ENCODE measurements at places on chromosomes 2 and 18. TPM values are rescaled to one million over a fixed set of nuclear protein-coding genes. Genes with fewer than 3 reads are reported as not detected.

CDH7 gene
- not detected for total RNA-seq

GRCh38 chr2:124147552-124147951 is 122.5 kb downstream of the CNTNAP5 start:
- no peak overlapping the region for H3K27ac ChIP-seq
- DNase-seq, result no peak

GRCh38 chr2:232008907-232009638 is 47.6 kb downstream of the DIS3L2 start:
- no peak overlapping the region for H3K4me3 ChIP-seq
- peaks cover 31% of the 10 kb centered on the region for H3K36me3 ChIP-seq
- no peak overlapping the region for H3K27ac ChIP-seq
- H3K4me1 ChIP-seq, result peaks cover 9% of the 10 kb centered on the region
- DNase-seq, result no peak
- H3K27me3 ChIP-seq, result no peaks in the 10 kb centered on the region

DLX2 gene
- total RNA-seq, result not detected

DNA sequence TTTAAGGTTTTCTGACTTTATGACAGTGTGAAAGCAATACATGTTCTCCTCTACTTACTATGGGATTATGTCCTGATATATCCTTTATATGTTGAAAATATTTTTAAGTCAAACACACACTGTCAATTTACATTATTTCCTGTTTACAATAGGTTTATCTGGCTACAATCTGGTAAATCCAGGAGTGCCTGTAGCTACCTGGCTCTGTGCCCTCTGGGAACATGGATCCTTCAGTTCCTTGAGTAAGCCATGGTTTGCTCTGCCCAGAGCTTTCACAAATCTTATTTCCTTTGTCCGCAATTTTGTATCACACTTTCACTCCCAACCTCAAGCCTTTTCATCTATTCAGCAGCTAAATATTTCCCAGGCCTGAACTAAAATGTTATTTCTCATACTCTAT is 1582.2 kb upstream of the NXPH2 start:
- H3K27me3 ChIP-seq, result no peaks in the 10 kb centered on the region
- H3K36me3 ChIP-seq, result no peaks in the 10 kb centered on the region
- H3K4me1 ChIP-seq, result no peaks in the 10 kb centered on the region
- H3K27ac ChIP-seq, result no peak overlapping the region

DNA sequence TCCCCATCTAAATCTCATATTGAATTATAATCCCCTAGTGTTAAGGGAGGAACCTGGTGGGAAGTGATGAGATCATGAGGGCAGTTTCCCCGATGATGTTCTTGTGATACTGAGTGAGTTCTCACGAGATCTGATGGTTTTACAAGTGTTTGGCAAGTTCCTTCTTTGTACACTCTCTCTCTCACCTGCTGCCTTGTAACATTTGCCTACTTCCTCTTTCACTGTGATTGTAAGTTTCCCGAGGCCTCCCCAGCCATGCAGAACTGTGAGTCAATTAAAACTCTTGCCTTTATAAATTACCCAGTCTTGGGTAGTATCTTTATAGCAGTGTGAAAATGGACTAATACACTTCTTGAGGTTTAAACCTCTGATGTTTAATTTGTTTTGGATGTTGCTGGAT is 177.5 kb downstream of the CD8B2 start:
- H3K4me3 ChIP-seq, result no peak overlapping the region
- H3K36me3 ChIP-seq, result no peaks in the 10 kb centered on the region
- peaks cover 9% of the 10 kb centered on the region for H3K27me3 ChIP-seq
- no peak overlapping the region for H3K27ac ChIP-seq
- no peaks in the 10 kb centered on the region for H3K4me1 ChIP-seq
